Retina (tissue), 1 donor: ENCODE measurements at places on chromosomes 12 and 14.

- DNase-seq: no peak
Measured at GRCh38 chr12:75638792-75639191, 127.4 kb upstream of the KRR1 start.

- no peak for DNase-seq
Measured at GRCh38 chr14:93938751-93939303, 11.7 kb downstream of the FAM181A start.

- DNase-seq: no peak
Measured at GRCh38 chr14:92392711-92393110, 69.7 kb downstream of the SLC24A4 start.

- DNase-seq: no peak
Measured at GRCh38 chr12:100391856-100392255, 35.0 kb downstream of the SLC17A8 start.

GRCh38 chr12:103998976-103999375 is 33.3 kb downstream of the TDG start:
- DNase-seq: peak; percentile 6

DNA sequence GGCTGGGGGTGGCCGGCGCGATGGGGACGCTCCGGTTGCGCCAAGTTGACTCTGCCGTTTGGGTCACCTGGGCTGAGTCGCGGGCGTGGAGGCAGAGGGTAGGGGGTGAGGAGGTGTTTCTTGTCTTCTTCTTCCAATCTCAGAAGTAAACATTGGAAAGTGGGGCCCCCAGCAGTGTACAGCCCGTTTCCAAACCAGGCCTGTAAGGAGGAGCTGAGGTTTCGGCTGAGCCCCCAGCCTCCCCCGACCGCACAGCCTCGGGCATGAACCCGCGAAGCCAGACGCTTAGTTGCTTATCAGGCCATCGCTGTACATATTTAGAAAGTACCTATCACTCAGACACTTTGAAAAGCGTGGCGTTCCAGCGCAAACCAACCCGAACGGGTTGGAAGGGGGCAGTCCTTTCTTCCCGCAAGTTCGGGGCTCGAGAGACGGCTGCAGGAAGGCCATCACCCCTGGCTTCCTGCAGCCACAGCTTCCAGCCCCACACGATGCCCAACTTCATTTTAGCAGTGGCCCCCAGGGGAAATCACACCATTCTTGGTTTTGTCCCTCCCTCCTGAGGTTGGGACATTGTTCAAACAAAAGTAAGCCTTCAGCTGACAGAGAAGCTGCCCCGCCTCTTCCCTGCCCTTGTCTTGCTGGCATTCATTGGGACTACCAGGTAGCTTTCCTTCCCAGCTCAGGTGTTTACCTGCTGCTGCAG is 164.1 kb downstream of the ZFP36L1 start:
- DNase-seq: peak; percentile 78
